ENCODE measurements at places on chromosomes 7 and 10.

DNA sequence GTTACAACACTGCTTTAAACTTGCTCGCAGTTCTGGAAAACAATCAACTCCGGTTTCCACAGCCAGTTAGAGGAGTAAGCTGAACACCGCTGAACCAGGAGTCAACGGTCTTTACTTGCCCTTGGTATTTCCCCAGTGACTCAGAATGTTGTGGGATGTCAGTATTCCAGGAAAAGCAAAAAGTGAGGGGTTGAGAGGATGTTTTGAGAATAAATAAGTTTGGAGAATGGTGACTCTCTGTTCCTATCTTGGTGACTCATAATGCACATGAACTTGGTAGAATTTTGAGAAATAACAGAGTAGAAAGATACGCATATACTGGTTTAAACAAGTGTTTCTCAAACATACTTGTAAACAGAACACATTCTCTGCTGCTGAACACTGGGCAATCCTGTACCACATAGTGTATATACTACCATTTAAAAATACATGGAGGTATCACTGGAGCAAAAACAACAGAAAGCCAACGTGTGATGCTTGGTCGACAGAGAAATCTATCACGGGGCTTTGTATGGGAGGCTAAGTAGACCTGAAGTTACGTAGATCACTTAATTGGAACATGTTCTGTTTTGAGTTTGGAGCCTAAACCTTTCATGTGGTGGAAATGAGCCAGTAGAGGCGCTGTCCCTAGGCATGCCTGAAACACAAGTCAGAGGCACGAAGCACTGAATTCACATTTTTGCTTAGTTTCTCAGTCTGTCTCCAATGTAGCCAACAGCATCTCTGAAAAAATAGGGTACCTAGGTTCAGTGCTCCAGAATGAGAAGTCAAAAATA, 534.3 kb downstream of the PARD3 start:
- DNase-seq: no peak

DNA sequence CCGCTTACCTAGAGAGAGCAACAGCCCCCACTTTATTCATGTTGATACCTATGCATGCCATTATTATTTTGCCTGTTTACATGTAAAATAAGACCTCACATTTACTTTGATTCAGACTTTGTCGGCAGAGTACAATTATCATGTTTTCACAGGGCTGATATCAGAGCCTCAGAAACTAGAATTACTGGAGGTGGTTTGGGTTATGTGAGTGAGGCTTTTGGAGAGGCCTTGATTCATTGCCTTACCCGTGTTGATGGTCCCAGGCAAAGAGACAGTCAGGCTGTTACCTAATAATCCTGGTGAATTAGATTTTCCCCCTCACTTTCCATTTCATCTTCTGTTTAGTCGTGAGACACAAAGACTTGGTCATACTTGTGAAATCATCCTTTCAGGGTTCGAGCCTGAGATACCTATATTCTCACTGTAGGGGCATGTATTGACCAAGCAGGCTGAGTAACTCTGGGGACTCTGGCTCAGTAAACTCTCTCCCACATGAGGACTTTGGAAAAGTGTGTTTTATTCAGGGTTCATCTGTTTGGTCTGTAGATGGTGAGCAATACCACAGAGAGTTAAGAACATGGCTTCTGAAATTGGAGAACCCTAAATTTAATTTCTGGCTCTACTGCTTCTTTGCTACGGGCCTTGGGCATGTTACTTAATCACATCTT, 150.9 kb downstream of the CELF2 start:
- DNase-seq: no peak

DNA sequence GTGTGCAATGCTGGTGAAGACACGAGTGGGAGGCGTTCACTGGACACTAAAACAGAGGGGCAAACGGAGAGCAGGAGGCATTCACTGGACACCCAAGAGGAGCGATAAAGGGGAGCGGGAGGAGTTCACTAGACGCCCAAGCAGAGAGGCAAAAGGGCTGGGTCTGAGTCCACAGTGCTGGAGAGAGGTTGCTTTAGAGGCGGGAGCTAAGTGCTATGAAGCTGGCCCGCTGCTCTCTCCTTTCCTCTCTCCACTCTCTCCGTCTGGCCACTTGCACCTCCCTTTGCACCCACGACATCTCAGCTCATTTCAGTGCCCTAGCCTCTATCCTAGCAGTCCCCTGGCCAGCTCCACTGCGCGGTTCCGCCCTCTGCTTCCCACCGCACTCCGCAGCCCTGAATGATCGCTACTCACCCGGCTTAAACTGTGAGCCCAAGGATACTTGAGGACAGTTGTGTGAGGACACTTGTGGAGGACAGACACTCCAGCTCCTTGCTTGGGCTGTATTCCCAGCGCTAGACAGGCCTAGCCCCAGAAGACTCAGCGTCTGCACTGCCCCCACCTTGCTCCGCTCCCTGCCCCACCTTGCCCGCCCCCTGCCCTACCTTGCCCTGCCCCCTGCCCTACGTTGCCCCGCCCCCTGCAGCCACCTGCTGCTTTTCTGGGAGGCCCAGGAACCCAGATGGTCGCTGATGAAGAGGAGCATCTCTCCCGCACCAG, 78.8 kb upstream of the CPXM2 start:
- DNase-seq: no peak

DNA sequence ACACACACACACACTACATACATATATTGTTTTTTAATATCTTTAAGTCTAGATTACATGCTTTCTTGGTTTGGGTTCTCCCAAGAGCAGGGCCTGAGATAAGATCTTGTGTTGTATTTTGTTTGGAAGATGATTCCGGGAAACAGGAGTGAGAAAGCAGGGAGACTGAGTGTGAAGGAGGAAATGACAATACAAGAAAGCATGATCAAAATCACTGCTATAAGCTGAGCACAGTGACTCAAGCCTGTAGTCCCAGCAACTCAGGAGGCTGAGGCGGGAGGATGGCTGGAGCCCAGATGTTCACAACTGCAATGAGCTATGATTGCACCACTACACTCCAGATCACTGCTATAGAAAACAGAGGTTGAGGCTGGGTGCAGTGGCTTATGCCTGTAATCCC, 267.6 kb downstream of the SKIDA1 start:
- no peak for DNase-seq

DNA sequence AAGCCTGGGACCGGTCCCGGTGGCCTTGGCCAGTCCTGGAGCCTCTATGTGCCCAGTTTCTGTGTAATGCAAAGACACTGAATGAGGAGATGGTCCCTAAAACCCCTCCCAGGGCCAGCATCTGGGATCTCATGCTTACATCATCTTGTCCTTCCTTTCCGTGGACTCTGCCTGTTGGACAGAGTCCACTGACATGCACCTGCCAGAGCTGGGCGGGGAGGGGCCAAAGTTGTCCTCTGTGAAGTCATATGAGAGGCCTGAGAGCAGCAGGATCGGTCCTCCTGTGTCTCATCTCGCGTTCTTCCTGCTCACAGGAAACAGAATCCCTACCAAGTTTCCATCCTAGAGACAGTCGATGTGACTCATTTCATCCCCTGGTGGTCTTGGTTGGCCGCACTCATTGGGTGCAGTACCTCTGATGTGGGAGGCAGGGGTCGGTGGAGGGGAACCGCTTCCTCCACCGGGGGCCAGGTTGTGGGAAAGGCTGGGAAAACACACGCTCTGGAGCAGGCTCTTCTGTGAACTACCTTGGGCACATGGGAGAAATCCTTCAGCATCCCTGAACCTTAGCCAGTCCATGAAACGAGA, 389.6 kb upstream of the PODXL start:
- DNase-seq: no peak

DNA sequence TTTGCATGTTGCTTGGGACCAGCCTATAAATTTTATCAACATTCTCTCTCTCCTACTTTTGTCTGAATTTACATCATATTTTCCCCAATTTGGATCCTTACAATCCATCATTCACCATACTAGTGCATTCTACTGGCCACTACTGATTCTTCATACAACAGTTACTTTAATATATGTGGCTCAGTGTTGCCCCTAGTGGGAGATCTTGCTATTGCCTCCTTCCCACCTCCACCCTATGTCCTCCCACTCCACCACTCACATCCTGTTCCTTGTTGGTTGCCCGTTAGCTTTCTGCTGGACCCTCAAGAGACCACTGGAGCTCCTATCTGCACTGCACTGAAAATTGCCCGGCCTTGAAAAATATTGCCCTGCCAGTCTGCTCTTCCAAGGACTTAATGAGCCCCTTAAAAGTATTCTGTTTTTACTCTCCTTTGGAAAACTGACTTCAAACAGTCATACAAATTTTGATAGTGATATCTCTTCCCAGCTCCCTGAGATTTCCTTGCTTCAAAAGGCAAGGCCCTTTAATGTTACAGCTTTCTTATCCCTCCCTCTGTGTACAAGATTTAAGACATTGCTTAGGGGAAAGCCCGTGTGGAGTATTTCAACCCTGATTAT, 243.2 kb upstream of the TMEM229A start:
- DNase-seq: peak; percentile 43

DNA sequence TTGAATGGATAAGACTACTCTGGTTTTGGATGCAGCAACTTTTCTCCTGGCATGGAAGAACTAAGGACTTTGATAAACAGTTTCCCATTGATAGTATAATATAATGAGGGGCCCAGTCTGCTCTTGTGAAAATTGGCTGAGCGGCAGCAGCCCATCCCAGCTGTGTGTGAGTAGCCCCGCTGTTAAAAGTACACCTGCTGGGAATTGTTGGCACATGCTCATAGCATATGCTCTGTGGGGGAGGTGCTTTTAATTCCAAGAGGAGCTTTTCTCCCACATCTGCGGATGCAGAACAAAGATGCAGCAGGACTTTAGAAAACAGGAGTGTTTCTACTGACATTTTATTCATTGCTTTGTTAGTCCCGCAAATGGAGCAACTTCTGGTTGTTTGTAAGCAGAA, 19.0 kb downstream of the SRI start:
- DNase-seq: peak; percentile 87

- DNase-seq: peak; percentile 20
Observed at GRCh38 chr10:77590344-77591237, 47.0 kb downstream of the KCNMA1 start.

DNA sequence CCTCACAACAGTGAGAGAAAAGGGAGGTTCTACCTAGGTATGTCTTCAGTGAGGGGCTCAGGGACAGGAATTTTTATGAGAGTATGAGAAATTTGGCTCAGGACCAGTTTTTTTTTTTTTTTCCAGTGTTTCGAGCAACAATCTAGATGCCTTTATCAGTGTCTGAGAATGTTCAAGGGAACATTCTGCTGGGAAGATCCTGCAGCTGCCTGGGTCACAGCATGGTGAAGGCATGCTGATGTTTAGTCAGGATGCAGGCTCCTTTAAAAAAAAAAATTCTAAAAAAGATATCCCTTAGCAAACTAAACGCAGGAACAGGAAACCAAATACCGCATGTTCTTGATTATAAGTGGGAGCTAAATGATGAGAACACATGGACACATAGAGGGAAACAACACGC, 31.0 kb downstream of the SBDS start:
- DNase-seq: no peak

DNA sequence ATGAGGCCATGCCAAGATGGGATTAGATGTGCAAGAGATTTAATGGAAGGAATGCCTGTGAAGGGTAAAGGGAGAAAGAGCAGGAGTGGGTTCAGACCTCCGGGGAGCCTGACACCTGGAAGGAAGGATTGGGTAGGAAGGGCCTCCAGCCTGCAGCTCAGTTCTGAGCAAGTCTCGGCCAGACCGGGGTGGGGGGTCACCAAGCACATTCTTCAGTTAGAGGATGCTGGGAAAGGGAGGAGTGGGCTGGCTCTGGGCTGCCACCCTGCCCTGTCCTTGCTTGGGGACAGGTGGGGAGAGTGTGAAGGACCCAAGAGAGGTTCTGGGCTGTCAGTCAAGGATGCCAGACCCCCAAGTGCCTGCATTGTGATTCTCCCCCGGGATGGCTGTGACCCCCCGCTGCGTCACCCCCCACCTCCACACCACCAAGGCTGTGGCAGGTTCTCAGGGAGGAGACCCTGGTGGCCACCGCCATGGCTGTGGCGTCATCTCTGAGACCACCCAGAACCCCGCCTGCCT, 16.5 kb upstream of the PRKAG2 start:
- no peak for DNase-seq

- DNase-seq: no peak
Observed at GRCh38 chr10:10813656-10814055, 204.0 kb upstream of the CELF2 start.

DNA sequence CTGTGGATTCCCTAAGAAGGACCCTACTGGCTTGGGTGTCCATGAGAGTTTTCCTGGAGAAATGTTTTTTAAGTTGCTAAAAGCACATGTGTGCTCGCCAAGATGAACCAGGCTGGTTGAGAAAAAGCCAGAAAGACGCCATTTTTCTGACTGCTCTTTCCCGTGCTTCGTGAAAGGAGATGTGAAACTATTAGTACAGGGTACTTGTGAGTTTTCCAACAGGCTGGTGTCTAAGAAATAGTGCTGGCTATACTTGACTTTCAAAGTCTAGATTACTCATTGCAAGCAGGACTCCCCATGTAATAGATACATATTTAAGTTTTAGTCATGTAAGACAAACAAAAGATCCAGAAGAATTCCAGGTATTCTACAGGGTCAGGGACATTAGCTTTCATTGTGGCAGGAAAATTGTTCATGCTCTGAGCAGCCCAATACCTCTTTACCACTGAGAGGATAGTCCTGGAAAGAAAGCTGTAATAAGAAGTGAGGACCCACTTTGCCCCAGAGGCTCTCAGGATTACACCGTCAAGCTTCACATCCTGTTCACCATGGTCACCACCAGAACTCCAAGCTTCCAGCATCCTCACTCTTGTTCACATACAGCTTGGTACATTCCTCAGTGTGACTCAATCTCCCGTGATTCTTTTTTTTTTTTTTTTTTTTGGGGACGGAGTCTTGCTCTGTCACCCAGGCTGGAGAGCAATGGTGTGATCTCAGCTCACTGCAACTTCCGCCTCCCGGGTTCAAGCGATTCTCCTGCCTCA, 43.8 kb upstream of the ICA1 start:
- no peak for DNase-seq

DNA sequence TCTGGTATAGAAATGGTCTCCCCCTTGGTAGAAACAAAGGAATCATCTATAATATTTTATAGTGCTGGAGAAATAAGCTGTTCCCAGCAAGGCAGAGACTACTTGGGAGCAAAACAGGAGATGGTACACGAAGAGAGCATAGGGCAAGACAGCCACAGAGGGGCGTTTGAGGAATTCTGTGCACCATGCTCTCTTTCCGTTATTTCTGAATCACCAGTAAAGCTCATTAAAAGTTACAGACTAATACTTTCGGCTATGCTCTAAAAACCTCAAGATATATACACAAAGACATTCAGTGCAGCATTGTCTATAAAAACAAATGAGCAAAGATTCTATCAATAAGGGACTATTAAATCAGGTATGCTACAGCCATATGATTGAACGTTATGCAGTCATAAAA, 68.5 kb upstream of the FHIP2A start:
- no peak for DNase-seq

GRCh38 chr7:132451161-132451560, 125.1 kb downstream of the PLXNA4 start:
- no peak for DNase-seq

GRCh38 chr7:88366845-88367244, 60.2 kb upstream of the STEAP4 start:
- DNase-seq: no peak

All from NCI-H1694 (cell line).